ENCODE measurements at places on chromosomes 2 and 18.

GRCh38 chr2:28298406-28298805 lies 94.3 kb upstream of the FOSL2 start:
- DNase-seq = no peak

DNA sequence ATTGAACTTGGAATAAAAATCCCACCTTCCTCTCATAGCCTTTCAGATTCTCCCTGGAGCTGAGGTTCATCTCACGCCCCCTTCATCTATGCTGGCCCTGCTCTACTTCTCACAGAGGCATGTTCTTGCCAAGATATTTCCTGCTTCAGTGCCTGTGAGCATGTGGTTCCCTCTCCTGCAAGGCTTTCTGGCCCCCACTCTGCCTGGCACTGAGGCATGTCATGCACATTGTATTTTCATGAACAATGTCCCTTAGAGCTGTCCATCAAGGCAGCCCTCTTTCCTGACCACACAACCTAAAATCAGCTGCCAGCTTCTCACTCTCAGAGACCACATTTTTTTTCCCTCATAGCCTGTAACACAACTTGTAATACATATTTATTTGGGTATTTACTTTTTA lies 18.0 kb upstream of the HK2 start:
- DNase-seq = no peak

DNA sequence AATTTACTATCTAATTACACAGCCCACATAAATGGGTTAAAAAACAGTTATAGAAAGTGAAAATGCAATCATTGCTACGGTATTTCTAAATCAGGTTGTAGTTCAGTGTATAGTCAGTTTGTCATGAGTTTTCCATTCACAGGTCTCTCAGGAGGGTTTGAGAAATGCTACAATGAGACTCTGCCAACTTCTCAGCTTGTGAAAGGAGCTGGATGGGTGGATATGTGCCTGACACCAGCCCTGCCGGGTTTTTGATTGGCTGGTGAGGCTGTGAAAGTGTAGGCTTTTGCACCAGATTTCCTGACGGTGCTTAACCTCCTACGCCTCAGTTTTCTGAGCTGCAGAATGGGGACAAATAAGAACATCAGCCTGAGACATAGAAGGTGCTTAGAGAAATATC lies 102.6 kb upstream of the SMIM21 start:
- no peak for DNase-seq

GRCh38 chr2:69171116-69171896 lies 158.3 kb downstream of the ANTXR1 start:
- no peak for DNase-seq

- DNase-seq = no peak
Measured at GRCh38 chr2:24058564-24059271, 9.2 kb downstream of the FKBP1B start.

GRCh38 chr2:180655842-180656454 lies 324.5 kb upstream of the UBE2E3 start:
- no peak for DNase-seq

- DNase-seq = no peak
Measured at GRCh38 chr2:159349674-159350299, 63.3 kb upstream of the WDSUB1 start.

GRCh38 chr2:163673522-163673921 lies 62.3 kb downstream of the FIGN start:
- DNase-seq = no peak

GRCh38 chr2:18445433-18446320 lies 114.8 kb downstream of the RDH14 start:
- DNase-seq = no peak

DNA sequence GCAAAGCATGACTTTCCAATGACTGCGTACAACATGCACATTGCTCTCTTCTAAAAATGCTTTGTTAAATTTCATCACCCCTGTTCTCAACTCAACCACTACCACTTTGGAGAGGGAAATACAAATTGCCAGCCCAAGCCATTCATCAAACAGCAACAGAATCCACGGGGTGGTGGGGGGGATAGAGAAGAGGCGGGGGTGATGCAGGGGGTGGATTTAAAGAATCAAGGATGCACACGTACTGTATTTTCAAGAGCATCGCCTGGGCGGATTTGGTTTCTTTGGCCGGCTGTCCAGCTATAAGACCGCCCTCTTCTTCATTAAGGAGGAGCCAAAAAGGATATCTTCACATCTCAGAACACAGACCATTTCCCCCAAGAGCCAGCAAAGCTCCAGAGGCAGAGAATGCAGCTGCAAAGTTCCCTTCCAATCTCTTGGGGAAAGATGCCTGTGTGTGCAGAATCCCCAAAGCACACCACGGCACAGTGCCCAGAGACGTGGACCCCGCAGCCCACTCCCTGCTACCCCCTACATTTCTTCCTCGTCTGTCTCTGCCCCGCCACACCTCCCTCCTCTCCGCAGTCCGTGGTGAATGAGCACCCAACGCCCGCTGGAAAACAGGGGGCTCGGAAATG lies 977 bp downstream of the SLC8A1 start:
- DNase-seq = no peak

- no peak for DNase-seq
Measured at GRCh38 chr2:189249171-189249570, 69.6 kb upstream of the COL5A2 start.

- no peak for DNase-seq
Measured at GRCh38 chr18:33156906-33157470, 283.5 kb downstream of the CCDC178 start.

DNA sequence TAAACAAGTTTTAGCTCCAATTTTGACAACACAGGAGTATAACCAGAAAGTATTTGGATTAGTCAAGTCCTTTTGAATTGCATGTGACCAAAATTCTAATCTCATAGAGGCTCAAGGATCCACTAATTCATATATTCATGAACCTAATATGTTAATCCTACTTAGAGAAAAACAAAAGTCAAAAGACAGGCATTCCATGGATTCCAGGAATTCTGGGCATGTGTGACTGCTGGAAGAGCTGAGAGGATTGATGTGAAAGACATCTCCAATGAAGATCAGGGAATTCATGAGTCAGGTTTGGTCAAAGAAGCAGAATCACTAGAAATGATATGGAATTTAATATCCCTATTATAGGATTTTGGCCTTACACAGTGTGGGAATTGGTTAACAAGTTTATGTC lies 1494.6 kb upstream of the DDX18 start:
- no peak for DNase-seq

- no peak for DNase-seq
Measured at GRCh38 chr2:197873293-197873701, 68.9 kb downstream of the PLCL1 start.

DNA sequence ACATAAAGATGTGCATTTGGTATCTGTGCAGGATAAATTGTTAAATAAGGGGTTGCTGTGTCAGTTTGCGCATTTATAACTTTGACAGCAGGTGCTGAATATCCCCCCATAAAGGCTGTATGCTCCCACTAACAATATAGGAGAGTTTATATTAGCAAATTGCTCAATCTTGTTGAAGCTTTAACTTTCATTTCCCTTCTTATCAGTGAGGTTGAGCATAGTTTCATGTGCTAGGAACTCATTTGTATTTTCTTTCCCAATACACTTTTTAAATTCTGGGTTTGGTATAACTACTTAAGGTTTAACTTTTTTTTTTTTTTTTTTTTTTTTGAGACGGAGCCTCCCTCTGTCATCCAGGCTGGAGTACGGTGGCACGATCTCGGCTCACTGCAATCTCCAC lies 89.0 kb downstream of the FAM117B start:
- no peak for DNase-seq

- DNase-seq = no peak
Measured at GRCh38 chr2:187301706-187302105, 146.3 kb downstream of the CALCRL start.

DNA sequence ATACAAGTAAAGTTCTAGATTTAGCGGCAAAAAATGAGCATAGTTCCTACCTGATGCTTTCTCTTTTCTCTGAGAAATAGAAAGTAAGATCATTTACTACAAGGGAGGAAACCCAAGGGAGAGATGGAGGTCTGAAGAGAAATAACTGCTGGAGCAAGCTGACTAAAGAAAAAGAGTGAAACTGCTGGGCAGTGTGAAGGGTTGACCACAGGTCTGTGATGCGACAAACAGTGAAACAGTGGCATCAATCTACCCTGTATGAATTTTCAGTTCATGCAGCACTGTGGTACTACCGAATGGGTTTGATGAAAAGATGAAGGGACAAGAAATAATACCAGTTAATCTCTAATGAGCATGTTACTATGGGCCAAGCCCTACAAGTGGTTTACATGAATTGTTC lies 52.2 kb downstream of the CUL3 start:
- no peak for DNase-seq

GRCh38 chr2:69989441-69990105 lies 28.1 kb upstream of the ASPRV1 start:
- DNase-seq = no peak

GRCh38 chr2:237872178-237872887 lies 12.9 kb downstream of the RAMP1 start:
- DNase-seq = no peak

DNA sequence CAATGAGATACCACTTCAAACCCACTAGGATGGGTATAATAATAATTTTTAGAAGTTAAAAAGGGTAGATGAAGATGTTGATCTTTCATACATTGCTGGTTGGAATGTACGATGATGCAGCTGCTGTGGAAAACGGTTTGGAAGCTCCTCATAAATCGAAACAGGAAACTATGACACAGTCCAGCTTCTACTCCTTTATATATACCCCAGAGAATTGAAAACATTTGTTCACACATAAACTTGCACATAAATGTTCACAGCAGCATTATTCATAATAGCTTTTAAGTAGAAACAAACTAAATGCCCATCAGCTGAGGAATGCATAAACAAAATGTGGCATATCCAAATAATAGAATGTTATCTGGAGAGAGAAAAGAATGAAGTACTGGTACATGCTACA lies 95.0 kb downstream of the STRADB start:
- no peak for DNase-seq

- DNase-seq = no peak
Measured at GRCh38 chr2:8146132-8147005, 535.5 kb upstream of the ID2 start.

DNA sequence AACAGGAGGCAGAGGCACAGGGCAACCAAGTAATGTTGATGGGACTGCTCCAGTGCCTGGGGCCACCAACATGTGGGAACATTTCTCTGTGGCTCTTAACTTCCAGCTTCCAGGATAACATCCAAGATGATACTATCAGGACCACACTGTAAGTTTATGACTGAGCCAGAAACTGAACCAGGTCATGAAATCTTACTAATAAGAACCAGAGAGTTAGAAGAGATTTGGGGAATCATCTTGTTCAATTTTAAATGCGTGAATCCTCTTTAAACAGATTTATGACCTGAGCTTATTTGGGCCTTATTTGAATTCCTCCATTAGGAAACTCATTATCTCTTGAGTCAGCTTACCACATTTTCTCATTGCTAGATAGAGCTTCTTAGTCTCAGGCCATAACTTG lies 45.0 kb downstream of the MAP2 start:
- DNase-seq = no peak

DNA sequence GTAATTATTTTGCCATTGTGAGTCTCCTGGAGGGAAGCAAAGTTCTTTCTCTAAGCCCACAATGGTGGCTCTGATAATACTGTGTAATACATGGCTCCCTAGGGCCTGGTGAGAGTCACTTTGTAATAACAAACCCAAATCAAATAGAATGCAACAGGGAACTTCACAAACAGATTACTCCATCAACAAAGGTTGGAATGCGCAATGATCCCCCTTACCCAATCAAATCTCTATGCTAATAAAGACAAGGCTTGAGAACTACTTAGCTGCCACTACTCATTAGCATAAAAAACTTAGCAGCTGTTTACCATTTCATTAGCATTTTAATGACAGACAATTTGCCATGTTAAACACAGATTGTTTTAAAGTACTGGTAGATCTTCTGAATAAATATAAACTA lies 285.6 kb upstream of the SESTD1 start:
- DNase-seq = no peak

GRCh38 chr18:3864669-3865298 lies 414.8 kb downstream of the TGIF1 start:
- DNase-seq = no peak

GRCh38 chr2:60676706-60677330 lies 79.2 kb upstream of the PAPOLG start:
- no peak for DNase-seq

DNA sequence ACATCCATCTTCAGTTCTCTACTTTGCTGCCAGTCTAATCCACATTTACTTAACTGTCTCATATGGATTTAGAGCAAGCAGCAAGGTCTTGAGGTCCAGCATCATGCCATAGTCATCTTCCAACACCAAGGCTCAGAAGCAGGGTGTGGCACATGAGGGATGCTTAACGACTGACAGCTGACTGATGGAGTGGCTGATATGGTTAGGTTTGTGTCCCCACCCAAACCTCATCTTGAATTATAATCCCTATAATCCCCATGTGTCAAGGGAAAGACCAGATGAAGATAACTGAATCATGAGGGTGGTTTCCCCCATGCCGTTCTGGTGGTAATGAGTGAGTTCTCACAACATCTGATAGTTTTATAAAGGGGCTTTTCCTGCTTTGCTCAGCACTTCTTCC lies 257.3 kb downstream of the NBAS start:
- peak; percentile 39 for DNase-seq

GRCh38 chr2:223093436-223094241 lies 41.6 kb downstream of the KCNE4 start:
- DNase-seq = no peak

DNA sequence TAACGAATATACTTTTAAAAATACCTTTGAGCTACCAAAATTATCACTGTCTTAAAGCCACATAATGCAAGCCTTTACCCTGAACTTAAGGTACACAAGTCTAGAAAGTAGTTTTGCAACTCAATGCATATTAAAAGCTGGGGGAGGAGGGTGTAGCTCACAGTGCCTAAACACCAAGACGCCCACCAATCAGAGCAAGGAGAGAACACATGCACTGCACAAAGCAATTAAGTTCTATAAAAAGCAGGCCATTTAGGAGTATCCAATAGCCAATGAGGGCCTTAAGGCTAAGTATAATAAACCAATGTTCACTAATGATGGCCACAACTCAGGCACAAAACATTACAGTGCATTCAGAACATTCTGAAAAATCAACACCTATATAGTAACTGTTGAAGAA lies 16.2 kb downstream of the TRIP12 start:
- DNase-seq = no peak

DNA sequence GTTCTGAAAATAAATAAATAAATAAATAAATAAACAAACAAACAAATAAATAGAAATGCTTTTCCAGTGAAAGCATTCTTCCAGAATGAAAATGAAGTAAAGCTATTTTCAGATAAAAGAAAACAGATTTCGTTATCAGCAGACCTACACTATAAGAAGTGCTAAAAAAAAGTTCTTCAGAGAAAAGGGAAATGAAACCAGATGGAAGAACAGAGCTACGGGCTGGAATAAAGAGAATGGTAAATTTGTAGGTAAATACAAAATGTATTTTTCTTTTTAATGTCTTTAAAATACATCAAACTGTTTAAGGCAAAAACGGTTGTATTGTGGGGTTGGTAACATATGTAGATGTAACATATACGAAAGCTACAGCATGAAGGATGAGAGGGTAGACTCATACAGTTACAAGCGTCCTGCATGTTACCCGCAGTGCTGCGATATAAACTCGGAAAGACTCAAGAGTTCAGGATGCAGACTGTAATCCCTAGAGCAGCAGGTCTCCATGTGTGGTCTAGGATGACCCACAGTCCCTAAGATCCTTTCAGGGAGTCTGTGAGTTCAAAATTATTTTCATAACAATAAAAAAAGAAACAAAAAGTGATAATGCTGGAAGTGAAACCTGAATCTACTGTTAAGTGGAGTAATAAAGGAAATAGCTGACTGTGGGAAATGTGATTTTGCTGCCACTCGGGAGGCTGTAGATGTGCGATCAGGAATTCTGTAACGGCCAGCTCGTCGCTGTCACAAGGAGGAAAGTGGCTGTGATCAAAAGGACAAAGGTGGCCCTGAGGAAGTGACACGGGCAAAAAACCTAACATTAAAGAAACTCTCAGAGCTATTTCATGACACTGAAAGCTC lies 5.3 kb upstream of the RAB12 start:
- no peak for DNase-seq
